CD4-positive, CD25-positive, alpha-beta regulatory T cell (primary cell): ENCODE measurements at places on chromosomes 5 and 9.
A peak's percentile ranks its signal among the peaks of the same experiment; 100 is the strongest.

DNA sequence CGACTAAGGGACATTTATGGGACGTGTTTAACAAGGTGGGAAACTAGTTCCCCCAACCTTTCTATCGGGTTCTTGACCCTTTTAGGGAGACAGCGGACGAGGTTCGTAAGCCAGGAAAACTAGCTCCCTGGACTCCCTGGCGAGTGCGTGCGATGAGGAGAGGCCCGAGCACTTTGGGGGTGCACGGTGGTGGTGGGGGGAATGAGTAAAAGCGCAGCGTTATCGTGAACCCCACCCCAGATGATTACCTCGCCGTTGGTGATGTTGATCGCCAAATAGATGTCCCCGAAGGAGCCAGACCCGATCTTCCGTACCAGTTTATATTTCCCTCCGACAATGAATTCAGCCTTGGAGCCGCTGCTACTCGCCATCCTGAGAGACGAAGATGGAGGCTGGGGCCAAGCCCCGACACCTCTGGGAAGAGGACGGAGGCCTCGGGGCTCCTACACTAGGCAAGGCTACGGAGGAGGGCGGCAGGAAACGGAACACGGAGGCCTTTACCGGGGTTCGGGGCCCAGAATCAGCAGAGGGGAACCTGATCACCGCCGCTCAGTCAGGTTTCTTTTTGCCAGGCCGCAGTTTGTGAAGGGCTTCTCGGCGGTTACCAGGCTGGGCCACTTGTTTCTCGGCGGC, 529 bp downstream of the CSNK1A1 start:
- DNase-seq: no peak

GRCh38 chr9:7097785-7098752, 340.3 kb downstream of the KDM4C start:
- DNase-seq: no peak

DNA sequence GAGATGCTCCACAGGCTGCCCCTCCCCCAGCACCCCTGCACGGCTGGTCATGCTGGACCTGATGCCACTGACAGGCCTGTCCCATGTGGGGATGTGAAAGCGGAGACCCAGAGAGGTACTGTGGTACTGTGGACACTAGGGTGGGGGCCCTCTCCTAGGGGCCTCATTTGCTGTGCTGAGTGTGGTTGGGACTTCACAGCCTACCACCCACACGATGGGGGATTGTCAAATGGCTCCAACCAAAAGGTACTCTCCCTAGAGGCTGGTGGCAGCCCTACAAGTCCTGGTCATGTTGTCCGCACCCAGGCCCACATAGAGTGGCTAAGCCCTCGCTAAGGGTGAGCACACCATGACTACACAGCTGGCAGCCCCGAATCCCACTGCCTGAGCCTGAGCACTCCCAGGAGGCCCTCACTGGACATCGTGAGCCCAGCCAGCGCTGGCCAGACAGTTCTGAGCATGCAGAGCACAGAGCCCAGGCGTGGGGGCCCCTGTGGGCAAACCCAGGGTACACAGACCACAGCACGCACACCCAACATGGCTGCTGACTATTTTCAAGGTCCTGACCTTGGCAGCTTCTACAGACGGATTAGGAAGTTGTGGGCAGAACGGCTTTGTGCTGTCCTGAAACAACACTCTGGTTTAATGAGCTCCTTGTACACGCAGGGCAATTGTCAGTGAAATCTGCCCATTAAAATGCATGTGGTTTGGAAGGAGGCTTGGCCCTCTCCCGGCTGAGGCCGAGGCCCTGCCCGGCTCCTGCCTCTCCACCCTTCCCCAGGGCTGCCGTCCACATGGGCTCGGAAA, 214.1 kb downstream of the HSPA4 start:
- no peak for DNase-seq

DNA sequence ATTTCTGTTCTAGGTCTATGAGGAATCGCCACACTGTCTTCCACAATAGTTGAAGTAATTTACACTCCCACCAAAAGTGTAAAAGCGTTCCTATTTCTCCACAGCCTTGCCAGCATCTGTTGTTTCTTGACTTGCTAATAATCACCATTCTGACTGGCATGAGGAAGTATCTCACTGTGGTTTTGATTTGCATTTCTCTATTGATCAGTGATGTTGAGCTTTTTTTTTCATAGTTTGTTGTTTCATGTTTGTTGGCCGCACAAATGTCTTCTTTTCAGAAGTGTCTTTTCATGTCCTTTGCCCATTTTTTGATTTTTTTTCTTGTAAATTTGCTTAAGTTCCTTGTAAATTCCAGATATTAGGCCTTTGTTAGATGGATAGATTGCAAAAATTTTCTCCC, 867.1 kb downstream of the DTWD2 start:
- DNase-seq: no peak

DNA sequence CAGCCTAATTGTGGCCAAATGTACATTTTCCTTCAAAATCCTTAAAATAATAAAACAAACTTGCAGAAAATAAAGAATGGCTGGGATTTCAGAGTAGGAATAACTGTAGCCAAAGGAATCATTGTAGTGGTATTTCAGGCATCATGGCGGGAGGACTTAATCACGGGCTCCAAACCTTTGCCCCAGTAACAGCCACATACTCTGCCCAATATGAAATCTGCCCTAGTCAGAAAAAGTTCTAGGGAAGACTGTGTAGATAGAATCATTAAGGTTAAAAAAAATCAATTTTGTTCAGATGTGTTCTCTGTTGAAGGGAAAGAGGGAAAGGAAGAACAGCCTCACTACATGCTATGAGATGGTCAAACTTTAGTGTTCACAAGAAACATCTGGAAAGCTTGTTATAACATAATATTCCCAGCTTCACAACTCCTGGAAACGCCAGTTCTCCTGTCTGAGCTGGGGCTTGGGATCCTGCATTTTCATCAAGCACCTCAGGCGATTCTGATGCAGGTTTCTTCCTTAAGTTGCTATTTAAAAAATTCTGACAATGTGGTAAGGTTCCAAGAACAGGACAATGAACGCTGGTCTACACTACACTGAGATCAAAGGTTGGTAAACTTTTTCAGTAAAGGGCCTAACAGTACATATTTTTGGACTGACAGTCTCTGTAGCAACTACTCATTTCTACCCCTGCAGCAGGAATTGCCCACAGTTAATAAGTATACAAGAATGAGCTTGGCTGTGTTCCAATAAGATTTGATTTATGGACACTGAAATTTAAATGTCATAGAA, 87.9 kb downstream of the CEMIP2 start:
- no peak for DNase-seq

GRCh38 chr5:1144089-1144488, 32.2 kb upstream of the SLC12A7 start:
- DNase-seq: no peak

- no peak for DNase-seq
Measured at GRCh38 chr9:117464941-117465616, 50.2 kb upstream of the ASTN2 start.

DNA sequence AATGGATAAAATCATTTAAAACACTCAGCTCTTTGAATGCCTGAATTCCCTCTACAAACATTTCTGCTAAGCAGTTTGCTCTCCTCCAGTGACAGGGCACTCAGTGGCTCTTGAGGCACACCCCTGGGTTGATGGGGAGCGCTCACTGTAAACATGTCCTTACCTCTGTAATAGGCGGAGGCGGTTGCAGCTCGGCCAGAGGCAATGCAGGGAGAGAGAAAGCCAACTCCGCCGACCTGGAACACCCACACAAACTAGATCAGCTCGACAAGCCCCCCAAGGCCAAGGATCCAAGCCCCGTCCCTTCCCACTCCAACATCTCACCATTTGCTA, 329 bp downstream of the CDC23 start:
- no peak for DNase-seq

- no peak for DNase-seq
Measured at GRCh38 chr5:76701298-76701697, 14.6 kb upstream of the F2R start.

GRCh38 chr5:31733371-31733770, 94.4 kb downstream of the PDZD2 start:
- DNase-seq: no peak

GRCh38 chr5:62460578-62460983, 48.0 kb downstream of the IPO11 start:
- DNase-seq: peak; percentile 42

DNA sequence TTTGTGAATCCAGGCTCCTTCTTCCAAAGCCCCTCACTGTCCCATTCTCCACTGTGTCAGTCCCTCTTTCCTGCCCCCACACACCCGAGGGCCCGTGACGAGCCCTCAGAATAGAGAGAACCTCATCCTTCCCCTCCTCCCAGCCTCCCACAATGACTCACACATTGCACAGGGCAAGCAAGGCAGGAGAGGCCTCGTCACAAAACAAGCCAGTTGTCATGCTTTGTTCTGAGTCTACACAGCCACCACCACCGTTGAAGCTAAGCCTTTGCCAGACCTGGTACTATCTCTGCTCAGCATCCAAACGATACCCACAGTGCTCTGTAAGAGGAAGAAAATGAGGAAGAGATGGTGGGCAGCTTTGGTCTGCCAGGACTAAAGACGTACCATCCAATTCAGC, 142.2 kb upstream of the ZNF366 start:
- no peak for DNase-seq

DNA sequence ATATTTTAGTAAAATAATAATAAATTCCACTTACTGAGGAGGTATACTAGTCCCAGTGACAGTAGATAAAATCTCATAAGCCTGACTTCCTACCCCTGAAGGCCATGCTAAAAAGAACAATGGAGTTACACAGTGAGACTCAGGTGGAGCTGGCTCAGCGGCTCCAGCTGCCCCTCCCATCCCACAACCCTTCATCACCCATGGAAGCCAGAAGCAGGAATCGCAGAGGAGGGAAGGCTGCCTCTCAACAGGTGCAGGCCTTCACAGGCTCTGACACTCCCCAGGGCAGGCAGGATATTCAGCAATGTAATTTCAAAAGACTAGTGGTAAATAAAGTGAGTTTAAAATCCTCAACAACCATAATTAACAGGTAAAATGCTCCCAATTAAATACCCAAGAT, 67.5 kb downstream of the FANCC start:
- DNase-seq: no peak

DNA sequence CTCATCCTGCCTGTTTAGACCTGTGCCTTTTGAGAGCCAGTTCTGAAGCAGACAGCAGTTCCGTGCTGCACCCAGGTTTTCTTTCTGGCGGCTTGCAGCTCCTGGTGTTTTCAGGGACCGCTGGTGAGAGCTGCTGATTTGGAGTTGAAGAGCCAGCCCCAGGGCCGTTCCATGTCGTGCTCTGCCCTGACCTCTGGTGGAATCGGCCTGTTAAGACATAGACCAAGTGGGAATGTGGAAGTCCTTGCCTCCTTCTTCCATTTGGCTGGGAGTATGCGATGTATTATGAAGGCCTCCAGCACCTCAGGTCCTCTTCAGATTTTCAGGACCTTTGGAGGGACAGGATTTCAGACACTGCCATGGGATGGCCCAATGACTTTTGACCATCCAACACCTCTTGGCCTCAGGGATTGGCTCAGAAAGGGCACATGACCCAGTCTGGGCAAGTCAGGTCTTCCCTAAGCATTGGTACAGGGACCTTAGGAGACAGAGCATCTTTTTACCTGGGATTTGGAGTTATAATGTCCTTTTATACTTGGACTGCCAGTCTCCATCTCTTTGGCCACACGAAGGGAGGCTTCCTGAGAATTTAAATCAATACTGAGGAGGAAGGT, 136.1 kb upstream of the CLINT1 start:
- DNase-seq: peak; percentile 60

- no peak for DNase-seq
Measured at GRCh38 chr9:98570055-98570454, 138.7 kb downstream of the GABBR2 start.

- no peak for DNase-seq
Measured at GRCh38 chr5:60504342-60504741, 195.6 kb downstream of the DEPDC1B start.

DNA sequence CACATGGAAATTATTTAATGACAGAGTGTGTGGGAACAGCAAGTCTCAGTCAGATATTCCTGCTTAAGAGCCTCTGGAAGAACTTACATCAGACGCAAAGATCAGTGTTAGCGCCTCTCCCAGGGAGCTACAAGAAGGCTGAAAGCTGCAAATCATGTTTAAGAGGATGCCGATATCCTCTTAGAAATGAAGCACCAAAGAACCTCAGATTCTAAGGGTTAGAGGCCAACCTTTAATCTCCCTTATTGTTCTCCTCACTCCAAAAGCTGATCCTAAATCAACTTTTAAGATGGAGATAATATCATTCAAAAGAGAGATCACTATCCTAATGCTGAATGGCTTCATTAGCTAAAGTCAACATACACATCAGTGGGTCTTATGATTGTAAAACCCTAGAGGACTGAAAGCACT, 160.6 kb downstream of the NFIB start:
- DNase-seq: no peak

DNA sequence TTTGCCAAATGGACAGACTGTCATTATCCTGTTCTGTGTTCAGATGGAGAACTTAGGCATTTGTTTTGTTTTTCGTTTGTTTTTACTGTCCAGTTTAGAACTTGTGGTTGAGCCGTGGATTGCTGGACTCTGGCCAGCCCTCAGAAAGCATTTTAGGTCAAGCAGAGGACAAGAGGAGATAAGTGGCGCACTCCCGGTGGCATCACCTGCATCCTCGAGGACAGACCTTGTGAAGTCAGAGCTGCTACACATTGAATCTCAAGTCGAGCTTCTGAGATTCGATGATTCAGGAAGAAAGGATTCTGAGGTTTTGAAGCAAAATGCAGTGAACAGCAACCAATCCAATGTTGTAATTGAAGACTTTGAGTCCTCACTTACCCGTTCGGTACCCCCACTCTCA, 8.9 kb downstream of the MTRR start:
- no peak for DNase-seq

GRCh38 chr5:54548565-54548964, 31.0 kb downstream of the SNX18 start:
- DNase-seq: no peak

- no peak for DNase-seq
Measured at GRCh38 chr9:123695386-123695785, 234.5 kb downstream of the DENND1A start.

DNA sequence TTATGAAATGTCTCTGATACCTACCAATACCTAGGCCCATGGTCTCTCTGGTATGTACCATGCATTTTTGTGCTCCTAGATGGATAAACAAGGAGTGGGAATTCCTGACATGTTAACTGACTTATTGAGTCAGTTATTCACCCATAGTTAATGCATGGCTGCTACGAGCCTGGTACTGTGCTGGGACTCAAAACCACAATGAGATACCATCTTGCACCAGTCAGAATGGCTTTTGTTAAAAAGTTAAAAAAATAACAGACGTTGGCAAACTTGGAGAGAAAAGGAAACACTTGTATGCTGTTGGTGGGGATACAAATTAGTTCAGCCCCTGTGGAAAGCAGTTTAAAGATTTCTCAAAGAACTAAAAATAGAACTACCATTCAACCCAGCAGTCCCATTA, 293.8 kb downstream of the OSTF1 start:
- DNase-seq: no peak

GRCh38 chr9:99140685-99141314, 35.9 kb downstream of the TGFBR1 start:
- peak; percentile 42 for DNase-seq
